ENCODE measurements at places on chromosomes 12 and 14.
A peak's percentile ranks its signal among the peaks of the same experiment; 100 is the strongest.

DNA sequence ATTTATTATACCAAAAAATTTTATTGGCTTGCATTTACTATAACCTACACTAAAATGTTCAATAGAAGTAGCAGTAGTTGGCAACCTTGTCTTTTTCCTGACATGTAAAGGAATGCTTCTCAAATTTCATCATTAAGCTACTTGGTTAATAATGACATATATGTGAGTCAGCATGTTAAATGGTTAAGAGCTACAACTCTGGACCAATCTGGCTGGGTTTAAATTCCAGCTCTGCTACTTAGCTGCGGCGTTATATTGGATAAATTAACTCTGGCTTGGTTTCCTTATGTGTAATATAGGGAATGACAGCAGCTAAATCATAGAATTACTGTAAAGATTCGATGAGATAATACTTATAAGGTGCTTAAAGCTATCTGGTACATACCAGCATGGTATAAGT lies 53.7 kb upstream of the OTOGL start:
- DNase-seq: no peak
- H3K27ac ChIP-seq: no peak overlapping the region
- no peaks in the 10 kb centered on the region for H3K27me3 ChIP-seq
- H3K4me3 ChIP-seq: no peak overlapping the region
- no peaks in the 10 kb centered on the region for H3K36me3 ChIP-seq
- H3K4me1 ChIP-seq: no peaks in the 10 kb centered on the region

DNA sequence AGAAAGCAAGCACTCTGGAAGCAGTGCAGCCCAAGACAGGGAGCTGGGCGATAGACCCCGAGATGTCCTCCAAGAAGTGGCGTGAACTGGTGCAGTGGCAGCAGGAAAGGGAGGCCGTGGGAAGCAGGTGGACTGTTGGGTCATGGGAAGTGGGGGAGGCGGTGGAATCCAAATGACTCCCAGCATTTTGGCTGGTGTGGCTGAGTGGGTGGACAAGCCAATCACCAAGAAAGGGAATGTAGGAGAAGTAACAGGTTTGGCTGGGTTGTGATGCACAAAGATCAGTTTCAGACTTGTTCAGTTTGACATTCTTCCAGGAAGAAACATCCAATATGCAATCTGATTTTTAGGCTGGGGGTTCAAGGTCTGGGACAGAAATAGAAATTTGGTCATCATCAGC lies 46.0 kb upstream of the KTN1 start:
- no peaks in the 10 kb centered on the region for H3K4me1 ChIP-seq
- no peaks in the 10 kb centered on the region for H3K36me3 ChIP-seq
- DNase-seq: no peak
- H3K4me3 ChIP-seq: no peak overlapping the region

DNA sequence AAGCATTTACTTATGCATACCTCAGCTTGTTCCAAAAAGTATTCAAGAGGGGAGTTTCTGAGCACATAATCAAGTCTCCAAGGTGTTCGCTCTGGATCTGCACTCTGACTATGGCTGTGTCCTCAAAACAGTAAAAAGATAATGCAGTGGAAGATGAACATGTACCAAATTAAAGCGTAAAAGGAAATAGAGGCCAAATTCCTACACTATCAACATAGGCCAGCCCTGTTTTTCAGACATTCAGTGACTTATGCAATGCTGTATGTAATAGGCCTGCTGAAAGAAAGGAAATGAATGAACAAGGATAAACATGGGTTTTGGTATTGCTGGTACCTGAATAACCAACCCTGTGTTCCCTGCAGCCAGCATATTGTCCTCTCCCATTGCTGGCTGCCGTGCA lies 115.7 kb downstream of the SAMD4A start:
- H3K36me3 ChIP-seq: no peaks in the 10 kb centered on the region
- no peak overlapping the region for H3K27ac ChIP-seq
- no peak overlapping the region for H3K4me3 ChIP-seq
- no peaks in the 10 kb centered on the region for H3K27me3 ChIP-seq
- H3K4me1 ChIP-seq: peaks cover 3% of the 10 kb centered on the region

GRCh38 chr14:92553438-92553837 lies 39.9 kb downstream of the RIN3 start:
- DNase-seq: no peak
- H3K4me1 ChIP-seq: no peaks in the 10 kb centered on the region
- no peak overlapping the region for H3K4me3 ChIP-seq
- no peaks in the 10 kb centered on the region for H3K27me3 ChIP-seq
- no peak overlapping the region for H3K27ac ChIP-seq

DNA sequence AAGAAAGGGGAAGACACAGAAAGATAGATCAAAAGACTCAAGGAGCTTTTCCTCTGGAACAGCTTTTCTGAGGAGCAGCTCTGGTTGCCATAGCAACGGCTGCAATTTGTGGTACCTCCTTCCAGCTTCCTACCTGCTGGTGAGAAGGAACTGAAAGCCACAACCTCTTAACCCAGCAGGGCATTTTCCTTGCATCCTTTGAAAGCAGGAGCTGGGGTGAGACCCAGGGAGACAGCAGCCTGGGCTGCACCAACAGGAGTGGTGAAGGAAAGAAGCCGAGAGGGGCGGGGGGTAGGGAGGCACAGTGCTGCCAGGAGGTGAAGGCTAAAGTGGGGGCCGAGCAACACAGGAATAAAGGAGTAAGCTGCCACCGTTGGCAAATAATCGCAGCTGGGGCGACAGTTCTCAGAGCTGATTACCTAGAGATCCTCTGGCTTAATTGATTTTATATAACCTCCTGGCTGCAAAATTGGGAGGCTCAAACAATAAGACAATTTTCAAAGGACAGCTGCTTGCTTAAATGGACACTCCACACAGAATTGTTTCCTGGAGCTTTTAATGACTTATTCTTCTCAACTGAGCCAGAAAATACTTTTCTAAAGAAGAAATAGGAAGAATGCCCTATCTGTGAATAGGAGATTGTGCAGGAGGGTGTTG lies 129.4 kb downstream of the RPAP3 start:
- H3K4me1 ChIP-seq: no peaks in the 10 kb centered on the region
- no peak for DNase-seq
- no peak overlapping the region for H3K27ac ChIP-seq

DNA sequence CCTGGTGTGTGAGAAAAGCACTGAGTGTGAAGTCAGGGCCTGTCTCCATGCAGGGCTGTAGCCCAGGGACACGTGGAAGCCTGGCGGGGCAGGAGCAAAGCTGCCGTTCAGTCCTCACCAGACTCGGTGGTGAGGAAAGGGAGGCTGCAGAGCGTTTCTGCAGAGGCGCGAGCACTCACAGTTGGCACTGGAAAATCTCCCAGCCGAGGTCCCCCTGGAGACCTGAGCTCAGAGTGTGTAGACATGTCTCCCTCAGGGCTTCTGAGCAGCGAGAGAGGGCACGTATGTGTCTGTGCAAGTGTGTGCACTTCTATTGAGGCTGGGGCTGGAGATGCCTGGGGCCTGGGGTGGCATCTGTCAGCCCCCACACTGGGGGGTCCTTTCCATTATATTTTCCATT lies 11.0 kb upstream of the HHIPL1 start:
- no peak overlapping the region for H3K27ac ChIP-seq
- H3K27me3 ChIP-seq: no peaks in the 10 kb centered on the region
- no peak for DNase-seq

GRCh38 chr12:98595243-98595988 lies 1.9 kb downstream of the SLC25A3 start:
- no peaks in the 10 kb centered on the region for H3K36me3 ChIP-seq
- no peak for DNase-seq
- no peak overlapping the region for H3K27ac ChIP-seq
- H3K4me1 ChIP-seq: no peaks in the 10 kb centered on the region

DNA sequence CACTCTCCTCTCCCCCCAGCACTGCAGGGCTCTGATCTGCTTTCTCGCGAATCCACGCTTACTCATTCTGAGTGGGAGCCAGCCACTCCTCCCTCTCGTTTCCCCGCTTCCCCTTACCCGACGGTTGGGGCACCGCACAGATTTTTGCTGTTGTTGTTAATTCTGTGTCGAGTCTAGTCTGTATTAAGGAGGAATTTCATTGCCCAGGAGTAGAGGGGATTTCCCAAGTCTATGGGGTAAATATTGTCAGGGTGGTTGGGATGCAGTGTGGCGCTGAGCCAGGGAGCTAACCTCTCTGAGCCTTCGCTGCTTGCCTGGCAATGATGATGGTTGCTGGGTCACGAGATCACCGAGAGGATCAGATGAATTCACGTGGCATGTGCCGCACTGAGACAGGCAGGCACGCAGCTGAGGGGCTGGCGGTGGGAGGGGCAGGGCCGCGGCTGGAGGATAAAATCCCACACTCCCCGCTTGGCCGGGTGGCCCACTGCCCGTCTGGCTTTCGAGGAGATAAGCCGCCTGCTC lies 18.5 kb downstream of the NCOR2 start:
- no peaks in the 10 kb centered on the region for H3K36me3 ChIP-seq
- no peaks in the 10 kb centered on the region for H3K27me3 ChIP-seq
- no peak overlapping the region for H3K27ac ChIP-seq
- DNase-seq: peak; percentile 58
- peaks cover 15% of the 10 kb centered on the region for H3K4me1 ChIP-seq
- no peak overlapping the region for H3K4me3 ChIP-seq

- DNase-seq: no peak
- H3K27ac ChIP-seq: no peak overlapping the region
- H3K36me3 ChIP-seq: no peaks in the 10 kb centered on the region
These were observed 7.6 kb upstream of the BRMS1L start for GRCh38 chr14:35818346-35819115.

DNA sequence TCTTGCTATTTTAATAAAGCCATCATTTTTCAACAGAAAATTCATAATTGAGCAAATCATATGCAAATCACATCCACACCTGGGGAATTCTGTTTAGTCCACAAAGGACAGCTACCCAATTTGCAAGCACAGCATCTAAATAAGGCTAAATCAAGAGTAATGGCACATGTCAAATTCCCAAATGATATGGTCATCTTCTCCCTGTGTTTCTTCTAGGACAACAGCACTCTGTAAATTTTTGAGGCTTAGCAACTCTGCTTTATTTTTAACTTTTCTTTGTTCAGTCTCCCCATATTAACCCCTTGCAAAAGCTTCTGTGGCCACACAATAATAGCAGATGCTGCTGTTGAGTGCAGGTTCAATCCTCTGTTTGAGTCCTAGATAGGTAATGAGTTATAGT lies 155.6 kb upstream of the DAAM1 start:
- H3K4me1 ChIP-seq: no peaks in the 10 kb centered on the region
- H3K36me3 ChIP-seq: no peaks in the 10 kb centered on the region
- no peak overlapping the region for H3K4me3 ChIP-seq
- no peak overlapping the region for H3K27ac ChIP-seq
- no peaks in the 10 kb centered on the region for H3K27me3 ChIP-seq
- DNase-seq: no peak

GRCh38 chr14:100118396-100119011 lies 40.9 kb downstream of the DEGS2 start:
- no peak overlapping the region for H3K27ac ChIP-seq
- no peaks in the 10 kb centered on the region for H3K36me3 ChIP-seq
- no peaks in the 10 kb centered on the region for H3K4me1 ChIP-seq
- no peak overlapping the region for H3K4me3 ChIP-seq

- no peaks in the 10 kb centered on the region for H3K36me3 ChIP-seq
- H3K27me3 ChIP-seq: no peaks in the 10 kb centered on the region
- no peak overlapping the region for H3K27ac ChIP-seq
- no peak overlapping the region for H3K4me3 ChIP-seq
- no peak for DNase-seq
These were observed 12.1 kb downstream of the TCL1A start for GRCh38 chr14:95701846-95702221.

GRCh38 chr12:1808036-1808797 lies 12.1 kb upstream of the LRTM2 start:
- no peaks in the 10 kb centered on the region for H3K4me1 ChIP-seq
- no peaks in the 10 kb centered on the region for H3K27me3 ChIP-seq
- H3K4me3 ChIP-seq: no peak overlapping the region

DNA sequence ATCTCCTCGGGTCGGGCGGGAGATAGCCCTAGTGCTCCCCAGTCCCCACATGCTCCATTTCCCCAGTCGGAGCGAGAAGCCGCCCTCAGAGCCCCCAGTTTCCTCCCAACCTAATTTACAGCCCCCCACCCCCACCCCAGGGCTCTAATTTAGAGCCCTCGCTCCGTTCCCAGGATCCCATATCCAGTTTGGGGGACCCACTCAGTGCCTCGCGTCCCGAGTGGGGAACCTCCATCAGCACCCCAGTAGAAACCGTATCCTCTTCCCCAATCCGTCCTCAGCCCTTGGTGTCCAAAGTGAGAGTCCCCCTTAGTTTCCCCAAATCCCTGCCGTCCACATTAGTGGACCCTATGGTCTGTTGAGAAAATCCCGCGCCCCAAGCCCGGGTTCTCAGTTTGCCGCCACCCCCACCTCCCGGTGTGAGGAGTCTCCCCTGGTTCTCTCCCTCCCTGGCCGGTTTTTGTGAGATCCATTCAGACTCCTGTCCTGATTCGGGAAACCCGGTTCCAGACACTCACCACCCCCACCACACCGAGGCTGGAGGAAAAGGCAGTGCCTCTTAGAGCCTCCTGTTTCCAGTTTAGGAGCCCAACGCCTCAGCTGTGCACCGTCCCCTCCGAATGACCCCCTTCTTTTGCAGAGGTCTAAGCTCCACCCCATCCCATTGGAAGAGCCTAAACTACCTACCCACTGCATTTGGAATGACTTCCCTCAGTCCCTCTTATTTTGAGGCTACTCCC lies 809 bp upstream of the MSI1 start:
- H3K36me3 ChIP-seq: no peaks in the 10 kb centered on the region
- no peak for DNase-seq
- no peak overlapping the region for H3K27ac ChIP-seq
- peaks cover 23% of the 10 kb centered on the region for H3K27me3 ChIP-seq
- H3K4me3 ChIP-seq: peak overlapping the region; percentile 26

GRCh38 chr12:84421103-84421502 lies 491.5 kb downstream of the SLC6A15 start:
- no peak for DNase-seq
- no peaks in the 10 kb centered on the region for H3K4me1 ChIP-seq
- H3K27ac ChIP-seq: no peak overlapping the region
- no peaks in the 10 kb centered on the region for H3K27me3 ChIP-seq

DNA sequence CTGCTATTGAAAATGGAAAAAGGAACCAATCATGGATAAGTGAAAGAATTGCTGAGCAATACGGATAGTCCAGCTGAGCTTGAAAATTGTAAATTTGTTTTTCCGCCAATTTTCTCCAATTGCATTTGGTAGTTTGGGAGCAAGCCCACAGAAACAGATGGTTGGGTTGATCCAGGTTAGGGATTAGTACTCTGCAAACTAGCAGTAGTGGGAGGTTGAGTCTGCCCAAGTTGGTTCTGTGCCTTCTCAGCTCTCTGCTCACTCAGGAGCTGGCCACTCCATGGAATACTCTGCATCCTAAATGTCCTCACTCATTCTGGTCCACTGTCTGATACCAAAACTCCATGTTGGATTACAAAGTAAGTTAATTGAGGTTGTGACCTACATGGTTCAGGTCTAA lies 361.1 kb upstream of the ATP2B1 start:
- no peaks in the 10 kb centered on the region for H3K4me1 ChIP-seq
- H3K36me3 ChIP-seq: no peaks in the 10 kb centered on the region
- H3K4me3 ChIP-seq: no peak overlapping the region
- no peaks in the 10 kb centered on the region for H3K27me3 ChIP-seq

- no peak for DNase-seq
- H3K36me3 ChIP-seq: no peaks in the 10 kb centered on the region
- H3K27me3 ChIP-seq: no peaks in the 10 kb centered on the region
- no peak overlapping the region for H3K27ac ChIP-seq
- H3K4me3 ChIP-seq: no peak overlapping the region
These were observed 97.6 kb upstream of the SLC38A2 start for GRCh38 chr12:46470036-46470627.

GRCh38 chr14:79418649-79419415 lies 792.5 kb downstream of the DIO2 start:
- no peaks in the 10 kb centered on the region for H3K27me3 ChIP-seq
- no peak overlapping the region for H3K27ac ChIP-seq
- DNase-seq: no peak
- H3K4me3 ChIP-seq: no peak overlapping the region

Data from colonic mucosa (tissue), 4 donors.